Non-pigmented ciliary epithelial cell (primary cell): ENCODE measurements at places on chromosomes 12 and 14.

DNA sequence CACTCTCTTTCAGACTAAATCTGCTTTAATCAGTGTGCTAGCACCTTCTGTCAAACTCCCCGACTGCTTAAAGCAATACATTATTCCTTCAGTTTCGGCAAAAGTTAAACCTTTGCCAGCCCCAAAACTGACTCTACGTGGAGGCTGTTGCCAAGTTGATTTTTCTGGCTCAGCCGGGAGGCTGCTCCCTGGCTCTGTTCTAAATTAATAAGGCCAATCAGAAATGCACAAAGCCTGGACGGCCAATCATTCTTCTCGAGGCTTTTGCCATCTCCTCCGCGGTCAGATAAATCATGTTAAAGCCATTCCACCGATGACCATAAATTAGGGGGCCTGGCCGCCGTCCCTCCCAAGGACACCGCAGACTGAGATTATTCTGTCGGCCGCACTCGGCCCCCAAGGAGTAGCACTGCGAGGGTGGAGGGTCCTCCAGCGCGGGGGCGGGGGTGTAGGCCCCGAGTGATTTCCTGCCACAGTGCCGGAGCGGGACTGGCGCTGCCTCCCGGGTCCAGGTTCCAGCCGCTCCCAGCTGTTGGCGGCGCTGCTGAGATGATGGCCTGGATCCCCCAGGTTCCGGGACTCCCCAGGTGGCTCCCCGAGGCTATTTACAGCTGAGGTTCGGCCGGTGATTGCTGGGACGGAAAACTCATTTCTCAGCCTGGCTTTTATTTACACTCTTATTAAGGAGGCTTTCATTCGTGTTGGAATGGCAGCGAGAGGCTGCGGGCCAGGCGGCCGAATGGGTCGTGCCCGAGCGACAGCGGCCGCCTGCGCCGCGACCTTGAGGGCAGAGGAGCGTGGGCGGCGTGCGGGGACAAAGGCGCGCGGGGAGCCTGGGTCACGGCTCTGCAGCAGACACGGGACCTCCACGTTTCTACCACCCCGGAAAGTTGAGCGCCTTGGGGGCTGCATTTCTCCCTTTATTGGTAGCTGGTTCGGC, 165.1 kb downstream of the MON2 start:
- peak; percentile 24 for DNase-seq

DNA sequence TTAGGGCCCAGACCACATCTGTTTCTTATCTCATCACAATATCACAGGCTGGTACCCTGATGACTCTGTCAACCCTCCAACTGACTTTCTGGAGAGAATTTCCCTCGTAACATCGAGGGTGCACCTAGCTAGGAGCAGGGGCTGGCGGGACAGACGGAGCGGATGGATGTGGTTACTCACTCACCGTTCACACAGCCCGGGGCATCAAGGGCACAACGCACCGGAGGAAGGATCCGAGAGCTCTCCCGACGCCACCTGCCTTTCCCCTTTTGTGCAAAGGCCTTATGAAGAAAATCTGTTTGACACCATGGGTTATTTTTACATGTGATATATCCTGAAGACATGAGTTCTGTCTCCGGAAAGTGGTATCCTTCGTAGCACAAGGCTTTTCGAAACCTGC, 31.4 kb downstream of the SLC15A4 start:
- DNase-seq: no peak

DNA sequence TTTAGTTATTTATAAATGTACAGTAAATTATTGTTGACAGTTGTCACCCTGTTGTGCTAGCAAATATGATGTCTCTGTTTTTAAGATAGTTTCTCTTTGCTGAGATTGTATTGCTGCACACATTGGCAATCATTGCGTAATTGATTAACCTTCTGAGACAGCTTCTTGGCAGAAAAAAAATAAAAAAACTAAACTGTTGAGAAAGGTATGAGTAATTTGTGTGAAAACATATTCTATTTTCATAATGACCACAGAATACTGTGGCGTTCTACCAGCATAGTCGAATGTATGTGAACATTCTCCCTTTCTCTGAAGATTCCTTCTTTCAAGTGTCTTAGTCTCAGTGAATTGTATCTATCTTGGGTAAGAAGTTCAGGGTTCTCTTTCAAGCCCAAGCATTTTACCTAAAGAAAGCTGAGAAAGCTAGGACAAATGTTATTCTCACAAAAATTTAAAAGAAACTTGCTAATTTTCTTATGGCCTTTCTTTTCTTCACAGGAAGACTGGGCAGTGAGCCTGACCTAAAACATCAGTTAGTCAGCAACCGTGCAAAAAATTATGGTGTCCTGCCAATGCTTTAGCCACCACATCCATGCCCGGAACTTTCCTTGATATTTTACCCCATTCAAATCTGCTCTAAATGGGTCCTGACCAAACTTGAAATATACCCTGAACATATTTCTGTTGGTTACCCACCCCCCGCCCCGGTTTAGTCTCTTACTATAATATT, 69.0 kb upstream of the REP15 start:
- no peak for DNase-seq

DNA sequence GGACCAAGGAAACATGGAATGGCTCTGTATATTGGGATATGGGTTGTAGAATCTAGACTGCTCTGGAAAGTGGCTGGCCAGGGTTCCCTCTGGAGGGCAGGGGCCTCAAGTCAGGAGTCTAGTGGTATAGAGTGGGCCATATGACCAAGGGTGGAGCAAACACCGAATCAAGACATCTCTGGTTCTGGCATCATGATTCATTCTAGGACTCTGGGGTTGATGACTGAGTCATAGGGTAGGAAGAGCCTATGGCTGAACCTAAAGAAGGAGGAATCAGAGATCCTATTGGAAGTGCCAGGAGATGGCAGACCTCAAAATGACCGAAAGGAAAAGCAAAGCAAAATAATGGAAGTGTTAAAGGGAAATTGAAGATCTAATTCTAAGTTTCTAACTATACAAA, 356.4 kb upstream of the PRICKLE1 start:
- DNase-seq: no peak

DNA sequence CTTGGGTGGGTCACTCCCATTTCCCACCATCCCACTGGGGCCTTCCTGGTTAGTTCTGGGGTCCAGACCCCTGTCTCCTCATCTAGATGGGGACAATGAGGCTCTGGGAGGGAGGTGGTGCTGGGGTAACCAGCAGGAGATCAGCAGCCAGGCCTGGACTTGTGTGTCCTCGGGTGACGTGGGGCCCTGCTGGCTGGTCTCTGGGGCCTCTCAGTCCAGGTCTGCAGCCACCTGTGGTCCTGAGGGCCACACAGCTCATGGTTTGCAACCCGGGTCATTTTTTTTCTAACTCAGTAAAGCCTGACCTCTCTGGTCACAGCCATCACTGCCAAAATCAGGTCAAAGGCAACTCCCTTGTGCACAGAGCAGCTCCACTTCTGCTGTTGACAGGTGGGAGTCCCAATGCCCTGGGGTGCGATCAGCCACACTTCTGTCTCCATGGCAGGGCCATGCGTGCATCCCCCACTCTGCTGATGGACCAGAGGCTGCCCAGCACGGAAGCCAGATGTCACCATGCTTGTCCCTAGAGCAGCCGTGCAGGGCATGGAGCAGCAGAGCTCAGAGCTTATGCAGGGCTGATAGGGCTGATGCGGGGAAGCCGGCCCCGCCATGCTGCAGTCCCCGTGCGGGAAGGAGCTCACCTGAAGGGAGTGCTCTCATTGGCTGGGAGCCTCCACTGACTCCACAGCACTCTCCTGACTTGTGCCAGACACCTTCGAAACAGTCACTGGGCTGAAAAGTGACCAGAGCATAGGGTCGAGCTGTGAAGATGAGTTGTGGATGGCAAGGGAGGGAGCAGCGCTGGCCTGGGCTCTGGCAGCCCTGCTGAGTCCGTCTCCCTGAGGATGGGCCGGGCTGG, 250.9 kb downstream of the ADGRD1 start:
- no peak for DNase-seq

- DNase-seq: no peak
These were observed 7.6 kb downstream of the KRT3 start for GRCh38 chr12:52788192-52788875.

GRCh38 chr14:96588410-96589257, 86.5 kb downstream of the PAPOLA start:
- DNase-seq: no peak

DNA sequence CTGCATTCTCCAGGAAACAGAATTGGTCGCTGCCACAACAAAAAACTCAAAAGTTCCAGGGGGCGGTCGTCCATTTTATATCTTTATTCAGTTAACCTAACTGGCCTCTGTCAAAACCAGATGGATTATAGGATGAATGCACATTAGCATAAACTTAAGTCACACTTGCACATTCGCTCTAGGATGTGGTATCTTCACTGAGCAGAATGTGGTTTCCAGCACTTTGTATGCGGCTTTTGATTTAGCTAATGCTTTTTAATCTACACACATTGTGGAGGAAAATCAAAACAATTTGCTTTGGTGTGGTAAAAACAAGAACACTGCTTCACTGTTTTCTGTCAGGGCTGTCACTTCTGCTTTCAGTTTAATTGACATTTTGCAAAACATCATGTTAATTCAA, 4.5 kb downstream of the TAS2R50 start:
- DNase-seq: no peak

- DNase-seq: no peak
These were observed 57.2 kb upstream of the SCN8A start for GRCh38 chr12:51533799-51534198.

DNA sequence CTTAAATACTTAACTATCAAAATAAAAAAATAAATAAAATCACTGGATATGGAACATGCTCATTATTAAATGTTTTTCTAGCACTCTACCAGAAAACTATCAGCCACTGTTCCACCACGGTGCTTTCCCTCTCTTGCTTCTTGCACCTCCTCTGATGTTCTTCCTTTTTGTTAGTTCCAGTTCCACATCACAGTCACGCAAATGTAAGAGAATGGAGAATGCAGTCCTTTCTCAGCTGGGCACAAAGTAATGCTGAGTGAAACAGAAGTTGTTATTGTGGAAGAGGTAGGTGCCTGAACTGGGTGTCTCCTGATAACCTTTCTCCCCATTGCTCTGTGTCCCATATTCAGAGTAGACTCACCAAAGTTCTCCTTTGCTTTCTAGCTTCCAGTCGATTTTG, 1116.9 kb upstream of the TMEM132C start:
- no peak for DNase-seq

- DNase-seq: peak; percentile 79
These were observed 31.9 kb upstream of the DUSP6 start for GRCh38 chr12:89384050-89384758.

DNA sequence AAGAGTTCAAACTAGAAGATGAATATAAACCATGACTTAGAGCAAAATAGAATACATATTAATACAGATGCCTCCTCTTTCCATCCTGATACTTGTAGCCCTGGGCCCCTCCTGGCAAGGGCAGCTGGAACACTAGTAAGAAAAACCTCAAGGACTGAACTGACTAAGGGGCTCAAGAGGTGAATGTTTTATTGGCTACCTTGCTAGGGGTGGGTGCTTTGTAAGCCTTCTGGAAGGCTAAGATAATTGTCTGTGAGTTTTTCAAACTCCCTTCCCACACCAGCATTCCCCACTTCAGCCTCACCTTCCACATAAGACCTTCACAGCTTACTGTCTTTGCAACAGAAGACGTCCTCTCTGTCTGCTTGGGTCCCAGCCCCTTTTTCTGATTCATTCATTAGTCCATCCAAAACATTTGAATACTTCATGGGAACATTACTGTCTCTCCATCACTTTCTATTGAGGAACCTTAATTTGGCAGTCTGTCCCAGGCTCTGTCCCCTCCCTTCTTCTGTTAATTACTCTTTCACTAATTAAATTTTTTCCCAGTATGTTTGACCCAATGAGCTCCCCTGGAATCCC, 1.1 kb upstream of the MARCHF9 start:
- no peak for DNase-seq

DNA sequence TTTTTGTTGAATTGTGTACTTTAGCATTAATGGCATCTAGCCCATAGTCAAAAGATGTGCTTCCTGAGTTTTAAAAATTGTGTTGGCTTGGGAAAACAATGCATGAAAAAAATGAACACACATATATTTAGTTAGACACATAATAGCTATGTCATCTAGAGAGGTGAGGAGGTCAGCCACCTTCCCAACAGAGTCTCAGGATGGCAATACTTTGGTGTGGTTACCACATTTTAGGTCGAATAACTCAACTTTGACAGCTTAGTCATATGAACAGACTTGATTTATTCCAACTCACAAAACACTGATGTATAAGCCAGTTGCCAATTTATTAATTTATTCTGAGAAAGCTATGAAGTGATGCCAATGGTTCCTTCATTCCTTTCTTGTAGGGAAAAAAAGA, 114.0 kb downstream of the ETNK1 start:
- DNase-seq: no peak

GRCh38 chr14:71932229-71932981, at the start of gene RGS6:
RGS6 (plus strand) TSS chr14:71932429.
- no peak for DNase-seq

- DNase-seq: no peak
These were observed 153.7 kb upstream of the SRRM4 start for GRCh38 chr12:118827606-118828005.

GRCh38 chr12:115023279-115024265, 339.6 kb upstream of the TBX3 start:
- DNase-seq: no peak

- DNase-seq: peak; percentile 26
These were observed 94.7 kb downstream of the SLC2A13 start for GRCh38 chr12:40010899-40011774.

GRCh38 chr14:82046512-82047226, 513.0 kb upstream of the SEL1L start:
- no peak for DNase-seq

GRCh38 chr12:95701275-95701674, 89.3 kb downstream of the NTN4 start:
- DNase-seq: no peak

- DNase-seq: no peak
These were observed 281.7 kb upstream of the AMIGO2 start for GRCh38 chr12:47361389-47362021.

GRCh38 chr12:86044396-86044795, 170.3 kb downstream of the NTS start:
- no peak for DNase-seq

DNA sequence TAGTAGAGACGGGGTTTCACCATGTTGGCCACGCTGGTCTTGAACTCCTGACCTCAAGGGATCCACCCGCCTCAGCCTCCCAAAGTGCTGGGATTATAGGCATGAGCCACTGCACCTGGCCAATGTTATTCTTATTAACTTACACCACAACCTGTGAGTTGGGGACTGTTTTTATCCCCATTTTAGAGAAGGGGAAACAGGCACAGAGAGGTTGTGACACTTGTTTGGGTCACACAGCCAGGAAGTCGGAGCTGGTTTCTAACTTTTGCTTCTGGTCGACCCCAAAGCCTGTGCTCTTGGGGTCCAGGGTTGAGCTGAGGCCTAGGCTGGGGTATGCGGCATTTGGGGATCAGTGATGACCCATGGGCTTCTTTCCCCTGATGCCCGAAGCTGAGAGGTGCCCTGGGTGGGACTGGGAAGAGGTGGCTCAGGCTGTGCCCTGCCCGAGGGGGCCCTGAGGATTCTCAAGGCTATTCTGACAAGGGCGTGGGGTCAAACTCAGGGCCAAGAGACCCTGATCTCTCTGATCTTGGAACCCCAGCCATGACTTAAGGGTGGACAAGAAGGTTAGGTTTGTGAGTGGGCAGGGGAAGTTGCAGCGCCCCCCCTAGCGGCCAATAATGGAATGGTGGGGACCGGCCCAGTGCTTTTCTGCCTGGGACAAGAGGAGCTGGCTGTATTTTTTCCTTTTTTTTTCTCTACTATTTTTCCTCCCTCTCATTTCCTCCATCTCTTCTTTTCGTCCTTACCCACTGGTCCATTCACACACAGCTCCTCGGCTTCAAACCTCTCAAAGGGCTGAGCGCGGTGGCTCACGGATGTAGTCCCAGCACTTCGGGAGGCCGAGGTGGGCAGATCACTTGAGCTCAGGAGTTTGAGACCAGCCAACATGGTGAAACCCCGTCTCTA, 3.0 kb downstream of the SDSL start:
- no peak for DNase-seq
